D721Med (cell line): ENCODE measurements at places on chromosomes 11 and 22.
A peak's percentile ranks its signal among the peaks of the same experiment; 100 is the strongest.

- no peak for DNase-seq
Observed at GRCh38 chr11:113271551-113272245, 42.7 kb upstream of the TTC12 start.

DNA sequence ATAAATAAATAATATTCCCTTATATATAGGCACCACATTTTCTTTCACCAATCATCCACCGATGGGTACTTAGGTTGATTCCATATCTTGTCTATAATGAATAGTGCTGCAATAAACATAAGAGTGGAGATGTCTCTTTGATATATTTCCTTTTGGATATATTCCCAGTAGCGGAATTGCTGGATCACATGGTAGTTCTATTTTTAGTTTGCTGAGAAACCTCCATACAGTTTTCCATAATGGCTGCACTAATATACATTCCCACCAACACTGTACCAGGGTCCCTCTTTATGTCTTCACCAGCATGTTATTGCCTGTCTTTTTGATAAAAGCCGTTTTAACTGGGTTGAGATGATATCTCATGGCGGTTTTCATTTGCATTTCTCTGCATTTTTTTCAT is 23.6 kb downstream of the PAMR1 start:
- DNase-seq: no peak

DNA sequence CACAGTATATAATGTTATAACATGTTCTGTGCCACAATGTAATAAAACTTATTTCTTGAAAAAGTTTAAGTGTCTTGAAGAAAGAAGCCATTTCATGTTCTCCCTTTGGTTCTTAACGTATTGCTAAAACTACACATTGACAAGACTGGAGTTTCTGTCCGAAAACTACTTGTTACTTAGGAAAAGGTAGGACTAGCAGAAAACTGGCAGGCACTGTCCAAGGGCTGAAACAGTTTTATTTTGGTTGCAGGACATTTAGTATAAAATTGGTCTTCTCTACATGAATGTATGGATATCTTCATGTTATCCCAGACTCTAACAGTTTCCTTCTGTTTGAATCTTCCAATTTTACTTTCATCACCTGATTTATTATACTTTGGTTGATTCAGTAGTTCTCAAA is 1027.1 kb downstream of the LRRC4C start:
- DNase-seq: no peak

GRCh38 chr22:26561756-26562417 is 28.0 kb downstream of the TPST2 start:
- no peak for DNase-seq

DNA sequence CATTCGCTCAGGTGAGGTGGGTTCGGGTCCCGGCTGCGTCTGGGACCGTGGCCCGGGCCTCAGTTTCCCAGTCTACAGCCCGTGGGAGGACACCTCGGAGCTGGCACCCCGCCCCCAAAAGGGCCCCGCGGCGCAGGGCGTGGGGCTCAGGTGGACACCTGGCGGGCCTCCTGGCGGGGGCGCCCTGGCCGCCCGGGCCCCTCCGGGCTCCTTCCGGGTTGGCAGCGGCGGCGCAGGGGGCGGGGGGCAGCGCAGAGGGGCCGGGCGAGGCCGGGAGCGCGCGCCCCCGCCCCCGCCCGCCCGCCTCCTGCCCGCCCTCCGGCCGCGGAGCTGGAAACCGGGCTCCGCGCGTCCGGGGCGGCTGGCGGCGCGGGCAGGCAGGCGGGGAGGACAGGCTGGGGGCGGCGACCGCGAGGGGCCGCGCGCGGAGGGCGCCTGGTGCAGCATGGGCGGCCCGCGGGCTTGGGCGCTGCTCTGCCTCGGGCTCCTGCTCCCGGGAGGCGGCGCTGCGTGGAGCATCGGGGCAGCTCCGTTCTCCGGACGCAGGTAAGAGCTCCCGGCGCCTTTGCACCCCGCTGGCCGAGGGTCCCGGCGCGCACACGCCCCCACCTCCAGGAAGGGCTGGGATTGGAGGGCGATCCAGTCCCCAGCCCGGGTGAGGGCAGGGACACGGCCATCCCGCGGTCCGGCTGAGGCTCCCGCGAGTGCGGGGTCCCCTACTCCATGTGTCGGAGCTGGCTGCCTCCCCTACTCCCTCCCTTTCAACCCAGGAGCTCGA is at the start of gene EMID1:
Gene EMID1 (plus strand): TSS at position 303 of the 778 bp plus-strand sequence. CDS start 143 bp downstream, at position 446.
- no peak for DNase-seq

DNA sequence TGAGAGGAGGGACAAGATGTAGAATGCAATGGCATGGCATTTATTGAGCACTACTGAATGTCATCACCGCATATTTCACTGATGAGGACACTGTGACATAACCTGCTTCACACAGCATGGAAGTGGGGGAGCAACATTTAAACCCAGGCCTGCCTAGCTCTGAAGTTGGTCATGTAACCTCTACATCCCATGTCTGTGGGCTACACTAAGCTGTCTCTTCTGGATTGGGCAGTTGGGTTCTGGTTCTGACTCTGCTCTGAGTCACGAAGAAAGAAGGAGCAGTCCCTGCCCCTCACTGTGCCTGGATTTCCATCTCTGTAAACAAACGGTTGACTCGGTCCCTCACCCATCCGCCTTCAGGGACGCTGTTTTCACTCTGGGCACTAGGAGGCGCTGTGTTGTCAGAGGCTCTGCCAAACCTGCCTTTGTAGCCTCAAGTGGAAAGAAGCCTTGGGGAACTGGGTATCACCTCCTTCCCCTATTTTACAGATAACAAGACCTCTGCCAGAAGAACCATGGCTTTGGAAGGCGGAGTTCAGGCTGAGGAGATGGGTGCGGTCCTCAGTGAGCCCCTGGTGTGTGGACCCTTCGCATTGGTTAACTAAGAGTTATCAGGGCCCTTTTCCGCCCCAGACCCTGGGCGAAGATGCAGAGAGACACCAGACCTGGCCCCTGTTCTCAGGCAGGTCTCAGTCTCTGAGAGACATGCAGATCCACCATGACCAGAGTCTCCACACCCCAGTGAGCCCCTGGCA is 12.7 kb upstream of the ARHGEF17 start:
- DNase-seq: peak; percentile 67

- no peak for DNase-seq
Observed at GRCh38 chr11:67500831-67501715, 4.1 kb downstream of the PITPNM1 start.

- no peak for DNase-seq
Observed at GRCh38 chr11:17743808-17744119, 9.2 kb downstream of the KCNC1 start.

DNA sequence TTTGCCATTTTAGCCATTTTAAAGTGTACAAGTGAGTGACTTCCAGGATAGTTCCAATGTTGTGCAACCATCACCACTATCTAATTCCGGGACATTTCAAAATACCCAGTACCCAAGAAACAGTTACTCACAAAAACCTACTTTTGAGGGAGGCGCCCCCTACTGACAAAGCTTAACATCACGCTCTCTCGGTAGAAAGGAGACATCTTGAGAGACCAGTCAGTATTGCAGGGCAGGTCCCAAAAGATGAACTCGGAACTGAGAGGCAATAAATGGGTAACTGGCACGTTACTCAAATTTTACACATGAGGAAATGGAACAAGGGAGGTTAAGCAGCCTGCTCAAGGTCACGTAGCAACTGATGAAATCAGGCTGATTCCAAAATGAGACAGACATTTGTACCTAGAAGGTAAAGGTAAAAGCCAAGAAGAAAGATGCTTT is 50.0 kb upstream of the POU2AF1 start:
- no peak for DNase-seq

GRCh38 chr22:25843660-25844405 is 101.8 kb downstream of the MYO18B start:
- DNase-seq: no peak

DNA sequence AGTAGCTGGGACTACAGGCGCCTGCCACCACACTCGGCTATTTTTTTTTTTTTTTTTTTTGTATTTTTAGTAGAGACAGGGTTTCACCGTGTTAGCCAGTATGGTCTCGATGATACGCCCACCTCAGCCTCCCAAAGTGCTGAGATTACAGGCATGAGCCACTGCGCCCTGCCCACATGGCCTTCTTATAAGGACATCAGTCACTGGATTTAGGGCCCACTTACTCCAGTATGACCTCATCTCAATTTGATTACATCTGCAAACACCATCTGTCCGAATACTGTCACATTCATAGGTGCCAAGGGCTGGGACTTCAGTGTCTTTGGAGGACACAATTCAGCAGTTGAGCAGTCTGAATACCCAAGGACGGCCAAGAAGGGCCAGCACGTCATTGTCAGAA is 8.2 kb upstream of the PRR5 start:
- DNase-seq: no peak

DNA sequence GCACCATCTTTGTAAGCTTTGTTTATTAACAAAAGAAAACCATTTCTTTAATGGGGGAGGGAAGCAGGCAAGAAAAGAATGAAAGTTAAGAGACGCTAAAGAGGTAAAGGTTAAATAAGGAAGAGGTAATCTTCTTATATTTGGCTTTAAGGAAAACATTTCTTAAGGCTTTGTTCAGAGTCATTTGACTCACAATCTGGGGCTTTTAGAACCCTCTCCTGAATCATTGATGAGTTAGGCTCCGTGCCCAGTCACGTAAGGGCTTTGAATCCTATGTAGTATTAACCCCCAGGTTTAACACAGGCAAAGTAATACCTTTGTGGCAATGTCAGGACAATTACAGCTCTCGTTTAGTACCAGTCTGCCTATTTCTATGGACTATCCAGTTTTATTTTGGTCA is 26.1 kb downstream of the MADD start:
- no peak for DNase-seq

DNA sequence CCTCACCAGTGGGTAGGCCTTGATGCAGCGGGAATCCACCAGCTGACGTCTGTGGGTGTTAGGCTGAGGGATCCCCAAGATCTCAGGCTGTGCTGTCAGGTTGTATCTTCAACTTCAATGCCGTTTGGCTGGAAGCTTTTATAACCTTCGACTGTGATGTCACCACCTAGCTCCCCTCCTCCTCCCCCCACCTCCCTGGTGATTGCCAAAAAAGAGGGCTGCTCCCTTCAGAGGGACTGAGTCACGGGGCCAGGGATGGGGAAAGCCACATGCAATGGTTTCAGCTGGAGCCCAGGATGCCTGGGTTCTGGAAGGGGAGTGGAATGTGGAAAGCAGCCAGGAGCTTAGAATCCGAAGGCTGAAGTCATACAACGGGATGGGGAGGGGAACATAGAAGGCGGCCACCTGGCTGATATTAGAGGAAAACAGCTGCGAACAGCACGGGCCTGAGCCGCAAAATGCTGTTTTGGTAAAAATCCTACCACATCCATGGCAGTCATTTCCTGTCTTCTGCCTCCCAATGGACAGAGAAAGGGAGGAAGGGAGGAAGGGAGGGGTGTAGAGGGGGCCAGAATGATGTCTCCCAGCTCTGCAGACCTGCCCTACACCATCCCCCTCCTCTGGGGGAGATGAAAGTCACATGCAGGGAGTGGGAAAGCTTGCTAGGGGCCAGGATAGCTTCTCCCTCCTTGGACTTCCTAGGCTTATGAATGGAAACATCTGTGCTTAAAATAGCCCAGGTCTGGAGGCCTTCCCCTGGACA is at the start of gene LRRN4CL:
Gene LRRN4CL (minus strand): TSS at position 110 of the 763 bp plus-strand sequence. CDS start 1,022 bp downstream, outside the sequence.
- no peak for DNase-seq

- no peak for DNase-seq
Observed at GRCh38 chr22:42655693-42656092, 6.5 kb upstream of the CYB5R3 start.

DNA sequence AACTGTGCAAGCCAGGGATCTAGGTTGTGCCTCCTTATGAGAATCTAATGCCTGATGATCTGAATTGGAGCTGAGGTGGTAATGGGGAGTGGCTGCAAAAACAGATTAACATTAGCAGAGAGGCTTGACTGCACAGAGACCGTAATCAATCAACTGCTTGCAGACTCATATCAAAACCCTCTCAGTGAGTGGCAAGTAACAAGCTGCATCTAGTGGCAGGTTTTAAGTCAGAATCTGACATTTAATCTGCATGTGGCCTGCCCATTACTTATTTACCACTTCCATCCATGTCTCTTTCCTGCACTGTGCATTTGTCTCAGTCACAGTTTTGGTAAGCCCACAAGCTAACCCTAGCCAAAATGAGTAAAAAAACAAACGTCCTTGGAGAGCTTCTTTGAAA is 11.2 kb downstream of the C11orf58 start:
- no peak for DNase-seq

DNA sequence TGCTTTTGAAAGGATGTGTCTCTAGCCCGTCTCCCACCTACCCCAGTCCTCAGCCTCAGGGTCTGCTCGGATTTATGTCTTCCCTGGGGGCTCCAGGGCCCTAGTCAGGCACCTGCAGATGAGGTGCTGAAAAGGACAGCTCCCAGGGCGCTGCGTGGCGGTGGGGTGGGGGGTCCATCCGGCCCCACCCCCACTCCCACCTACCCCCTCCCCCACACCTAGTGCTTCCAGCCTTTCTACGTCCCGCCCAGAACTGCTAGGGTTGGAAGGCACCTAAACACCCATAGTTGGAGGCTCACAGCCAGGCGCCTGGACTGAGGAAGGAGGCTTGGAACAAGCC is 1.4 kb upstream of the ROBO3 start:
- no peak for DNase-seq

DNA sequence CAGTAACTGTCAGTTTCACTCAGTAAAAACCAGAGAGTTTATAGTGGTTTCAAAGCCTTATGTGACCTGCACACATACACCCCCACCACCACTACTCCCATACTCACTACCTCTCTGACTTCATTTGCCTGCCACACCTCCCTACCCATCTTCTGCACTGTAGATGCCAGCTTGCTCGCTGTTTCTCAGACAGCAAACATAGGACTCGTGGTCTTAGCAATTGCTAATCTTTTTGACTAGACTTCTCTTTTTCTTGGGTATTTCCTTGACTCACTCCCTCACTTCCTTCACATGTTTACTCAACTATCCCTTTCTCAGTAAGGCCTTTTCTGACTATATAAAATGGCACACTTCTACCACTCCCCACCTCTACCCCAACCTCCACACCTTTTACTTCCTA is 27.8 kb downstream of the CEP295 start:
- DNase-seq: no peak

- DNase-seq: no peak
Observed at GRCh38 chr11:118462178-118462577, 25.9 kb downstream of the KMT2A start.

DNA sequence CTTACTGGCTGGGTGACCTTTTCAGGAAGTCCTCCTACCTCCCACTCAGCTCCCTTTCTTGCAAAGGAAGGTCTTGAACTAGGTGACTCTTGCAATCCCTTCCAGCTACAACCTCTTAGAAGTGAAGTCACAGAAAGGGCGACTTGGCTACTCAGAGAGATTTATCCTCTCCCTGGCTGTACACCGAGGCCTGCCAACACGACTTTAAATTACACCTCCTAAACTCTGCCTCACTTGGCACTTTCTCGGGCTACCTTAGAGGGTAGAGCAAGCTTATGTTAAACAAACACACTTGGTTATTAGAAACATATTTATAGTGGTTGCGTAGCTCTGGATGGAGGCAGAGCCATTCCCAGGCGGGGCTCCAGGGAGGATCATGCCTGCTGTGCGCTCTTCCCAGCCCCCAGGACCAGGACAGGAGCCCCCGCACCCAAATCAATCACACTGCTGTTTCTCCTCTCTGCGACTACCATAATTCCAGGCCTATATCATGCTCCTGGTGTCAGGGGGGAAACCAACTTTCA is 358.4 kb downstream of the BUD13 start:
- no peak for DNase-seq
